Right ventricle myocardium superior (tissue), 1 donor: ENCODE measurements at places on chromosomes 7 and 10. TPM values are rescaled to one million over a fixed set of nuclear protein-coding genes. Genes with fewer than 3 reads are reported as not detected.
A peak's percentile ranks its signal among the peaks of the same experiment; 100 is the strongest.

The SPDYE9 gene
- total RNA-seq = not detected

DNA sequence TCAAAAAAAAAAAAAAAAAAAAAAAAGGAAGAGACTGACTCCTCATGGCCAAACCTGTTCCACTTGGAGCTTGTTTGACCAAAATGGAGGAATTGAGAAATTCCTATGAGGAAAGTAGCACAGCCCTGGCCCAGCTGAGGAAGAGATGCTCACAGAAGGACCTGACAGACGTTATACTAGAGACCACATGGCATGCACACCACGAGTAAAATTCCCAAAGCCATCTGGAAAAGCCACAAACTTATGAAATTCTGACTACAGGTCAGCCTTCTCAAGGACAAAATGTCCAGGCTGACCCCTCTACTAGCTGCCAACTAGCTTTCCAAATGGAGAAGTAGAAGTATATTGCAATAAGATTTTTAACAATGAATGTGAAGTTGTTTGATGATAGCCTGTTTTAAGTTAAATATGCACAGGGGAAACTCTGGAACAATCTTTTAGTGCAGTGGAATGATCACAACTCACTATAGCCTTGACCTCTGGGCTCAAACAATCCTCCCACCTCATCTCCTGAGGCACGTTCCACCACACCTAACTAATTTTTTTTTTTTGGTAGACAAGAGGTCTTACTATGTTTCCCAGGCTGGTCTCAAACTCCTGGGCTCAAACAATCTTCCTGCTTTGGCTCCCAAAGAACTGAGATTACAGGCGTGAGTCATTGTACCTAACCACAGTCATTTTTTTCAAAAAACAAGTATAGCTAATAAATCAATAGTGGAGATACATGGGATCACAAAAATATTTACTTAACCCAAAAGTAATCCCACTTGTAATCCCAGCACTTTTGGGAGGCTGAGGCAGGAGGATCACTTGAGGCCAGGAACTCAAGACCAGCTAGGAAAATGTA, 75.7 kb downstream of the AKR1D1 start:
- no peak for DNase-seq

DNA sequence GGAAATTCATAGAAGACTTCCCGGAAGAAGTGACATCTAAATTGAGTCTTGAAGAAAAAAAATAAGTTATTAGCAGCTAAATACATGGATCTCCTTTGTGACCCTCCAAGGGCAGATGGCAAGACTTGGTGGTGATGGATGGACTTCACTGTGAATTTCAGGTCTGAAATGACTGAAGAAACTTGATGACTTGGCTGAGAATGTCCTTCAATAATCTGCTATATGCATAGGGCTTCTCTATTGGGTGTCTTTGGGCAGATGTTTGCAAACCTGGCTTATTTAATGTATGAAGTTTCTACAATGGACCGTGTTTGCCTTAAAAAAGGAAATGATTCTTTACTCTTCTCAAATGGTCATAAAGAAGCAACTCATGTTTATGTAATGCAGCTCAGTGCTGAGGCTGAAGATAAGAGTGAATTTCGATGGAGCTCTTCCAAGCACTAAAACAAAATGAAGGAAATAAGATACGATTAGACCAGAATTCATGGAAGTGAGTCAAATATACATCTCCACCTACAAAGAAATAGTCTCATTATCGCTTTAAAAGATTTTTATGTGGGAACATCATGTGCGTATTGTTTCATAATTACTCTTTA, 116.6 kb upstream of the WDR11 start:
- no peak for DNase-seq

The TBX20 gene
- 124 TPM for total RNA-seq

DNA sequence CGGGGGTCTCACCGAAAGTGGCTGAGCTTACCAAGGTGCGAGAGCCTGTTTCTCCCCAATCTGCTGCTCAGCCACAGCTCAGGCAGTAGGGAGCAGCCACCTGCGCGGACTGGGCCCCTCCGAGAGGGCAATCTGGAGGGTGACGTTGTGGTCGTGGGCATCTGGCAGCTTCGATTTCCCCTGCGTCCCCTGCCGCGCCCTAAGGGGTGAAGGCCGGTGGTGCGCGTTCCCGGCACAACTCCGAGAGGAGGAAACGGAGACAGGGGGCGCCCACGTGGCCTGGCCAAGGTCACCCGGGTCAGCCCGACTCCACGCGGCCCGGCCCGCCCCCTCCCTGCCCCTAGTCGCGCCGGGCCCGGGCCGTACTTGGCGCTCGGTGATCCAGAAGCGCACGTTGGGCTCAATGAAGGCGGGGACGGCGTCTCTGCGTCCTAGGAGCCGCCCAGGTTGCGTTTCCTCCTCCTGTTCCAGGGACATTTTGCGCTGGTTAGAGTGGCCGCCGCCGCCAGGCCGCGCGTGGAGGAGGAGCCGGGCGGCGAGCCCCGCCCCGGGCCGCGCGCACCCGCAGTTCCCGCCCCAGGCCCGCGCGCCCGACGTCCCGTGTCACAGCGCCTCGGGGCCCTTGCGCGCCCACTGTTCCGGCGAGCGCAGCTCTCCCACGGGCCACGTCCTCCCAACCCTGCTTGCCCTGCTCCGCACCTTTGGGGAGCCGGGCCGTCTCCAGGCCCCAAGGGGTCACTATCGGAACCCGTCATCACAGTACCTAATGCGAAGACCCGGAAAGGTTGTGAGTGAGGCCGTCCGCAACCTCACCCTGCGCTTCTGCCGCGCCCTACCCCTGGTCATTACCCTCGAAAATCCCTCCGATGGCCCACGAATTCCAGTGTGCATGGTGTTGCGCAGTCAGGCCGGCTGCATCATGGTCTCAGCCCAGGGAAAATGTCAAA, at the start of gene SFXN4:
Gene SFXN4 (minus strand): TSS at position 544 of the 947 bp plus-strand sequence. CDS start 67 bp downstream, at position 477.
- peak; percentile 89 for DNase-seq

The GJD4 gene
- total RNA-seq = not detected

The SHOC2 gene
- total RNA-seq = 40.8 TPM

The AKAP9 gene
- 44.0 TPM for total RNA-seq

GRCh38 chr10:7412237-7412927, 1.5 kb upstream of the SFMBT2 start:
- peak; percentile 62 for DNase-seq

GRCh38 chr7:146057958-146058357, 58.6 kb upstream of the CNTNAP2 start:
- no peak for DNase-seq

GRCh38 chr10:126015413-126015812, 119.0 kb downstream of the FANK1 start:
- DNase-seq = no peak

The ACSM6 gene
- total RNA-seq = not detected

GRCh38 chr10:132735923-132736391, 50.0 kb downstream of the NKX6-2 start:
- DNase-seq = no peak

DNA sequence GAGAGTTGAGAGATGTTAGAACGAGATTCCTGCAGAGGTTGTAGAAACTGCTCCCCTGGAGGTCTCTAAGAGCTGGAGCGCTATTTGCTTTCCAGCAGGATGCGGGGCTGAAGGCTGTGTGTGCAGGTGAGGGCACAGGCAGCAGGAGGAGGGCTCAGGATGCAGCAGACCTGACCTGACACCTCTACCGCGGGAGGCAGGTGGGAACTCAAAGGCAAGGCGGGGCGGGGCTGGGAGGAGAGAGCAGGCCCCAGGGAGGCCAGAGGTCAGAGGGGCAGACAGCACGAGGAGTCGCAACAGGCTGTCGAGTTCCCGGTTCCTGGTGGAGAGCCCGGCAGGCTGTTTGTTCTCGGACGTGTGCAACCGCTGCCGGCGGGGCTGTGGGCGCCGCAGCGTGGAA, 7.9 kb upstream of the CRTAC1 start:
- no peak for DNase-seq

DNA sequence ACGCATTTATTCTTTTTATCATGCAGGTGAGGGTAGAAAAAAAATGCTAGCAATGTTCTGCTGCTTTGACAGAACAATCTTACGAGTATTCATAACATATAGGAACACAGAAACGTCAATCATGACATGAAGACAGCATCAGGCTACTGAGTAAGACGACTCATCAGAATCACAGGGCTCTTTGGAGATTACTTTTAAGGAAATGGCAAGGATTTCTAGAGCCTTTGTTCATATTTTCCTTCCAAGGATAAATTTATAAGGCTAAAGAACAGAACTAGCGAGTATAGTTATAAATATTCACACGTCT, 39.8 kb upstream of the DNAJC1 start:
- DNase-seq = no peak

The LMOD2 gene
- total RNA-seq = 511 TPM

DNA sequence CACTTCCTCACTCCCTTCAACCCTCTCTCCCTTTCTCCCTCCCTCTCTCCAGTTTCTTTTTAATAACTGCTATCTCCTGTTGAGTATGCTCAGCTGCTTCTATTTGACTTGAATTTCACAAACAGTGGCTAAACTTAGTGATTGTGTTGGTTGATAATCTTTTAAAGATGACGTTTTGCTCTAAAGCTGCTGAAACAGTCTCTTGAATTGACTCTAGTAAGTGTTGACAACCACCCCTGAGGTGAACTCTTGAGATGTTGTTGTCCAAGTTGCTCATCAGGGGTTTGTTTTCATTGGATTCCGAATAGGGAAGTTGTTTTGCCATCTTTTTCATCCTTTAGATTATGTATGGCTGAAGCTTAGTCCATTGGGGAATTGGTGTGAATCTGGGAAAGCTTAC, 176.2 kb downstream of the TWIST1 start:
- DNase-seq = no peak

GRCh38 chr10:118918587-118918986, 110.9 kb upstream of the NANOS1 start:
- DNase-seq = no peak

DNA sequence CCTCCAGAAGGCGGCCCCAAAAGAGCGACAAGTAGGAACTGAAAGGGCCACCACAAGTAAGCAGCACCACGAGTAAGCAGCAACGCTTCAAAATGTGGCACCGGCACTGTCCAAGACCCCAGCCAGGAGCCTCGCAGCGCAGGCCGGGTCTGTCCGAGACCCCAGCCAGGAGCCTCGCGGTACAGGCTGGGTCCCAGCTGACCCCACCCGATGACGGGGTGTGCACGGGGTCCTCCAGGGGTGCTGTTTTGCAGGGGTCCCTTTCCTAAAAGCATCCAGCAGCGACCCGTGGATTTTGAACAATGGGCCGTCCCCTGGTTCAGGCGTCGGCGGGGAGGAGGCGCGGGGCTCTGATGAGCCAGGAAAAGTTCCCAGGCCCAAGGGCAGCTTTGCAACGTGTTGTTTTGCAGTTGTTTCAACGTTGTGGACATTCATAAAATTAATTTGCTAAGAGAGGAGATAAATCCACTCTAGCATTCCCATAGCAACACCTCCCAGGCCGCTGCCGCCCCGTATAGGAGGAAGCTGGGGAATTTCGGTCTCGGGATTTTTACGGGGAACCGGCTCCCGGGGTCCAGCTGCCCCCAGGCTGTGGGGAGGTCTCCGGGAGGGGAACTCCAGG, 51.6 kb upstream of the PDGFA start:
- no peak for DNase-seq

GRCh38 chr7:18495412-18496340, at the start of gene HDAC9:
Gene HDAC9, plus strand, starts transcription at chr7:18495749. Its CDS starts 554 bp downstream, at chr7:18496303.
- DNase-seq = peak; percentile 37

DNA sequence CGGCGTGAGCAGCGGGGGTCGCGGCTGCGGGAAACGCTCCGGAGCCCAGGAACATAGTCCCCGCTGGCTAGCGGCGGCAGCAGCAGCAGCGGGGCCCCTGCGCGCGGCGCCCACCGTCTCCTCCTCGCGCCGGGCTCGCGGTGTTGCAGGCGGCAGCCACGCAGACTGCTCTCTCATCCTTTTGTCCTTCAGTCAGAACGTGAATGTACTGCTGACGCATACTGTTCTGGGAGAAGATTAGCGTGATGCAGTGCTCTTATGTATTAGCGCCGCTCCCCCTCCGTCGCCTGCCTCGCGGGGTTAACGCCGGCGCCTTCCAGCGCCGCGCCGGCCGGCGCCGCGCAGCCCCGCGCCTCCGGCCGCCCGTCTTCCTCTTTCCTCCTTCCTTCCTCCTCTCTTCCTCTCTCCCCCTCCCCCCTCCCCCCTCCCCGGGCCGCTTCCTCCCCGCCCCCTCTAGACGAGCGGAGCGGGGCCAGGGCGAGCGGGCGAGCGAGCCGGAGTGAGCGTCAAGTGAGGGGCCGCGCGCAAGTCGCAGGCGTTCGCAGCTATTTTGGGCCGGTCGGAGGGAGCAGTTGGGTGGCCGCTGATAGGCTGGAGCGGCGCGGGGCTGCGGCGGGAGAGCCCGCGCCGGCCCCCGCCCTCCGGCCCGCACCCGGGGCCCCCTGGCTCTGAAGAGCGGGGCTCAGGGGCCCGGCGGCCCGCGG, 816 bp upstream of the LRRC4 start:
- peak; percentile 61 for DNase-seq

DNA sequence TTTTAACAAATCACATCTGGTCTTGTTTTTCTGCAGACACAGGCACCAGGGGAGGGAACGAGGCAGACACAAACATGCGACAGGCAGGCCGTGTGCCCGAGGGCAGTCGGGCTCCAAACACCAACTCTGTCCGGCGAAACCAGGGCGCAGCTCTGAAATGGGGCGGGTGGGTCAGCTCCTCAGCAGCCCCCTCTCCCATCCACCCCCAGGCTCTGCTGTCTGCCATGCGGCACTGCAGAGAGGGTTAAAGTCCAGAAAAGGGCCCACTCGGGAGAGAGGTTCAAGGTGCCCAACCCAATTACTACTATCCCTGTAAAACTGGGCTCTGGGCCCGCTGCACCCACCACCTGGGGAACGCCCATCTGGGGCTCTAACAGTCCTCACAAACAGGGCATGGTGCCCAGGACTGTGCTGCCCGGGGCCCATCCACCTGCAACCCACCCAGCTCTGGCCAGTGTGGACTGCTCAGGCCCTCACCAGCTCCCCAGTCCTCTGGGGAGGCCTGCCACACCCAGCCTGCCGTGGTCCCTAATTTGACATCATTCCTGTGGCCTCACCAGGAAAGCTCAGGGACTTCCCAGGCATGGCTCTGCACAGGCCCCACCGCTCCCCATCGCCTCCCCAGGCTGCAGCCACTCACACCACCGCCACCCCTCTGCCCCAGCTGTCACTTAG, 18.7 kb downstream of the YKT6 start:
- peak; percentile 29 for DNase-seq

DNA sequence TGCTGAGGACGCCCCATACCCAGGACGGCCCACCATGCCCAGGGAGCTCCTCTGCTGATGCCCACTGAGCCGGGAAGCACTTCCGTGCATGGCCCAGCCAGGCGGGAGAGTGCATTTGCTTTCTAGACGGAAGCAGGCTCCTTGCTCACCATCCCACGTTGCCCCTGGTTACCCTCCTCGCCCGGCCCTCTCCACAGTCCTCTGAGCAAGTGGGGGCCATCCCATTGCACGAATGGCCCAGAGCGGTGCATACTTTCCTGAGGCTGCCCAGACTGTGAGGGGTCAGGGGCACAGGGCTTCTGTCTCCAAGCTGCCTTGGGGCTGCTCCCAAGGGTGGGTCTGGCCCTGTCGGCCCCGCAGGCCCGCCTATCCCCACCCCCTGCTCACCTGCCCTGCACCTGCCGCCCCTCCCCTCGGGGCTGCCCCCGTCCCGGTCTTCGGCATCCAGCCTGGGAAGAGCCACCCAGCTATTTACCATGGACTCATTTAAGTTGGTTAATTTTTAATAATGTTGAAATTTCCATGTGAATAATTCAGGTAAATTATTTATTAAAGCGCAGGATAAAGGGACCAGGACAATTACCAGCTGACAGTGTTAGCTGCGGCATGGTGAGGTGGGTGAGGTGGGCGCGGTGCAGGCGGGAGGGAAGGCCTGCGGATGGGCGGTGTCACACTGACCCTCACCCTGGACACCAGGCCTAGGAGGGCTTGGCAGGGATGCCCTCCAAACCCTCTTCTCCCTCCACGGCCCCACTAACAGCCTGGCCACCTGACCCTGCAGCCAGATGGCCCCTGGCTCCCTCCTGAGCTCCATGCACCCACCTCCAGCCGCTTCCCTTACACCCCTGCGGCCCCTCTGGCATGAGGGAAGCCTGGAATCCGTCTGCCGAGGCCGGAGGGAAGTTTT, 104.4 kb downstream of the MICALL2 start:
- peak; percentile 29 for DNase-seq
